Suprapubic skin (tissue), 4 donors: ENCODE measurements at places on chromosomes 6 and 20. TPM values are rescaled to one million over a fixed set of nuclear protein-coding genes. Genes with fewer than 3 reads are reported as not detected.

Gene FOXC1
- 14.5 TPM for total RNA-seq

Gene TGM3
- 56.5 TPM for total RNA-seq

Gene NOX3
- not detected for total RNA-seq

Gene FAXC
- total RNA-seq, result 1.6 TPM

Gene DEFB116
- total RNA-seq, result not detected

Gene NMBR
- not detected for total RNA-seq

Gene MYLK2
- total RNA-seq, result not detected

Gene NRN1
- total RNA-seq, result 16.1 TPM

Gene PTGIS
- total RNA-seq, result 5.4 TPM

Gene DEFB123
- not detected for total RNA-seq

Gene PFDN4
- total RNA-seq, result 41.2 TPM

Gene IYD
- total RNA-seq, result 2.2 TPM

- H3K27me3 ChIP-seq, result no peaks in the 10 kb centered on the region
- DNase-seq, result no peak
- no peaks in the 10 kb centered on the region for H3K4me1 ChIP-seq
- H3K36me3 ChIP-seq, result no peaks in the 10 kb centered on the region
Measured at GRCh38 chr6:134195164-134195906, 122.6 kb downstream of the SGK1 start.

- H3K27ac ChIP-seq, result no peak overlapping the region
- H3K27me3 ChIP-seq, result no peaks in the 10 kb centered on the region
- H3K4me1 ChIP-seq, result peaks cover 9% of the 10 kb centered on the region
Measured at GRCh38 chr6:9057937-9058336, 622.6 kb upstream of the SLC35B3 start.

- H3K4me3 ChIP-seq, result no peak overlapping the region
- no peak for DNase-seq
- H3K4me1 ChIP-seq, result no peaks in the 10 kb centered on the region
- H3K27ac ChIP-seq, result no peak overlapping the region
- no peaks in the 10 kb centered on the region for H3K36me3 ChIP-seq
- H3K27me3 ChIP-seq, result no peaks in the 10 kb centered on the region
Measured at GRCh38 chr6:25482996-25483395, 169.0 kb upstream of the SCGN start.

- H3K36me3 ChIP-seq, result no peaks in the 10 kb centered on the region
- peak overlapping the region; percentile 63 for H3K4me3 ChIP-seq
- H3K4me1 ChIP-seq, result peaks cover 26% of the 10 kb centered on the region
- DNase-seq, result peak; percentile 76
- H3K27ac ChIP-seq, result no peak overlapping the region
Measured at GRCh38 chr6:99588618-99589289, 17.9 kb upstream of the PRDM13 start.

DNA sequence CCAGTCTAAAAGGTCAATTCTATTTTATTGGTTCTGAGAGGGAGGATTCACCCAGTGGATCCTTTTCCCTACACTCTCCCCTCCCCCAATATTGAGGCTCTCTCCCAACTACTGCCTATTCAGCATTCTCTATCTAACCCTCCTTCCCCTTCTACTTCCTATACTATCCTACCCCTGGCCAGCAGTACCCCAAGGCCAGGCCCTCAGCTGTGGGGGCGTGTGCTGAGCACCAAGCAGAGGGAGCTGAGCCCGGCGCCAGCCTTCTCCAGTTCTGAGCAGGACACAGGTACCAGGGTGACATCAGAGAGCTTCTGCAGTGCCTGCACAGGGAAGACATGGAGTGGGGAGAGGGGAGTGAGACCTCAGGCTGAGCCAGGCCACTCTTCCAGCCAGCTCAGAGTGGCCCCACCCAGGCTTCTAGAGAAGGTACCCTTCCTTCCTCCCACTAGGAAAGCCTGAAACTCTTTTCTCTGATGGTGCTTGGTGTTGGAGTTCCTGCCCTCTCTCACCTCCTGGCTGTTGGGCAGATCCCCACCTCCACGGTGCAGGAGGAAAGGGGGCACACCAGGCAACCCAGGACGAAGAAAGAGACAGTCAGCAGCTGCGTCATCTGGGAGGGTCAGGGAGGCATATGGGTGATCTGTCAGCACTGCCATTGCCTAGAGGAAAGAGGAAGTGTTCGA is 1.9 kb downstream of the DDAH2 start:
- peaks cover 44% of the 10 kb centered on the region for H3K36me3 ChIP-seq
- peak overlapping the region; percentile 91 for H3K27ac ChIP-seq
- DNase-seq, result no peak
- peaks cover 46% of the 10 kb centered on the region for H3K4me1 ChIP-seq
- no peak overlapping the region for H3K4me3 ChIP-seq
- H3K27me3 ChIP-seq, result no peaks in the 10 kb centered on the region

- H3K4me1 ChIP-seq, result no peaks in the 10 kb centered on the region
- H3K36me3 ChIP-seq, result peaks cover 5% of the 10 kb centered on the region
- H3K27ac ChIP-seq, result no peak overlapping the region
- H3K27me3 ChIP-seq, result no peaks in the 10 kb centered on the region
- no peak for DNase-seq
Measured at GRCh38 chr20:16434062-16434664, 139.1 kb downstream of the KIF16B start.

DNA sequence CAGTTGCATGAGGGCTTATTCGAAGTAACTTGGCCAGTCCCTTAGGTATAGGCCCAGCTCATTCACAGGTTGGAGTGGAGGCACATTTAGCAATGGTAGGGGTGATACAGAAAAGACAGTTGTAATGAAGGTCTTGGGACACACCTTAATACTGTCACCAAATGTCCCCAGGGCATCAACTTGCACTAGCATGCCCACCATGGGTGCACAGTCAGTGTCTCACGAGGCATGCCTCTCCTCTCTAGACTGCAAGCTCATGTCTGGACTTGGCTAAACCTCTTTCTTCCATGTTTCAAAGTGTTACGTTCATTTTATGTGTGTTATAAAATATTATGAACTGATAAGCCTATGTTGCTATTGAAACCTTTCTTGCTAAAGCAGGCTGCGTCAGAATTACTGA is 124.0 kb upstream of the ECI2 start:
- H3K4me1 ChIP-seq, result peaks cover 6% of the 10 kb centered on the region
- H3K4me3 ChIP-seq, result no peak overlapping the region
- DNase-seq, result no peak
- H3K27me3 ChIP-seq, result no peaks in the 10 kb centered on the region

DNA sequence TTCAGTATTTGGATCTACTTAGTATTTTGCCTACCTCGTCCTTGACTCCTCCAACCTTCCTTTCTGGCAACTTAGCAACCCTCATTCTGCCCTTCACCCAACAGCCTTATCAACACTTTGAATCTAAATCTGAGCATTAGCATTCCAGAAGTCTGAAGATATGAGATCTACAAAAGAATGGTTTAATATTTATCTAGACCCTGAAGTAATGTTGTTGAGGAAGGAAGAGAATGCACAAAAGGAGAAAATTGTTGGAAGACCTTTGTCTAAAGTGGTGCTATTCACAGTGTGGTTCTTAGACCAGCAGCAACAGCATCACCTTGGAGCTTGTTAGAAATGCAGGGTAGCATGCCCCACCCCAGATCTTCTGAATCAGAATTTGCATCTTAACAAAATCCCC is 198.2 kb upstream of the PLCB4 start:
- H3K4me3 ChIP-seq, result no peak overlapping the region
- no peaks in the 10 kb centered on the region for H3K36me3 ChIP-seq
- no peak for DNase-seq
- no peak overlapping the region for H3K27ac ChIP-seq
- H3K4me1 ChIP-seq, result no peaks in the 10 kb centered on the region

GRCh38 chr6:151263967-151264366 is 24.2 kb downstream of the AKAP12 start:
- H3K4me3 ChIP-seq, result no peak overlapping the region
- H3K27me3 ChIP-seq, result no peaks in the 10 kb centered on the region
- DNase-seq, result no peak
- H3K27ac ChIP-seq, result no peak overlapping the region
- peaks cover 6% of the 10 kb centered on the region for H3K4me1 ChIP-seq

GRCh38 chr6:98136333-98136732 is 698.0 kb upstream of the POU3F2 start:
- H3K27me3 ChIP-seq, result no peaks in the 10 kb centered on the region
- H3K36me3 ChIP-seq, result no peaks in the 10 kb centered on the region

GRCh38 chr6:25404091-25404490 is 124.9 kb downstream of the CARMIL1 start:
- H3K27me3 ChIP-seq, result no peaks in the 10 kb centered on the region
- H3K27ac ChIP-seq, result no peak overlapping the region
- no peak overlapping the region for H3K4me3 ChIP-seq
- no peaks in the 10 kb centered on the region for H3K36me3 ChIP-seq

- H3K27ac ChIP-seq, result no peak overlapping the region
- no peaks in the 10 kb centered on the region for H3K27me3 ChIP-seq
- no peaks in the 10 kb centered on the region for H3K36me3 ChIP-seq
- DNase-seq, result no peak
Measured at GRCh38 chr6:162846723-162847122, 118.9 kb downstream of the PACRG start.

GRCh38 chr6:74467533-74468215 is 738.2 kb downstream of the COL12A1 start:
- no peaks in the 10 kb centered on the region for H3K27me3 ChIP-seq
- no peak for DNase-seq
- no peaks in the 10 kb centered on the region for H3K4me1 ChIP-seq
- no peak overlapping the region for H3K27ac ChIP-seq

GRCh38 chr20:25294459-25295385 is 46.8 kb downstream of the PYGB start:
- DNase-seq, result no peak
- no peak overlapping the region for H3K4me3 ChIP-seq
- H3K27ac ChIP-seq, result peak overlapping the region; percentile 39
- H3K36me3 ChIP-seq, result peaks cover 75% of the 10 kb centered on the region
- H3K4me1 ChIP-seq, result peaks cover 26% of the 10 kb centered on the region
- H3K27me3 ChIP-seq, result no peaks in the 10 kb centered on the region

- DNase-seq, result no peak
- no peak overlapping the region for H3K4me3 ChIP-seq
- H3K27ac ChIP-seq, result peak overlapping the region; percentile 64
- no peaks in the 10 kb centered on the region for H3K36me3 ChIP-seq
Measured at GRCh38 chr6:119355157-119355556, 5.6 kb upstream of the MAN1A1 start.

DNA sequence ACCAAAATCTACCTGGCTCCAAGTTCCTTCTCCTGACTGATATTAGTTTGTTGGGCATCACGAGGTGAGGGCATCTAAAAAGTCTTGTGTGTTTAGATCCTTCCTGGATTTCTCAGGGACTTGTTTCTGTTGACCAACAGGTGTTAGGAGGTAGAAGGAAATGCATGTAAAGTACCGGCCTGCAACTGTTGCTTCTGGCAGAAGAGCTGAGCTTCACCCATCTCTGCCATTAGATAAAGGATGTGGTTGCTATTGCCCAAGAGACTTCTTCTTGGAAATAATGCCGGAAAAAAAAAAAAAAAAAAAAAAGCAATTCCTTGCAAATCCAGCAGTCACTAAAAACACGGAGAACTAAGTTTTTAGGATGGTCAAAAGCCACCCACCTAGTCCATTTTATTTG is 303.1 kb downstream of the CDH26 start:
- no peaks in the 10 kb centered on the region for H3K36me3 ChIP-seq
- no peak overlapping the region for H3K27ac ChIP-seq
- H3K4me1 ChIP-seq, result no peaks in the 10 kb centered on the region
- peaks cover 25% of the 10 kb centered on the region for H3K27me3 ChIP-seq
- no peak for DNase-seq

DNA sequence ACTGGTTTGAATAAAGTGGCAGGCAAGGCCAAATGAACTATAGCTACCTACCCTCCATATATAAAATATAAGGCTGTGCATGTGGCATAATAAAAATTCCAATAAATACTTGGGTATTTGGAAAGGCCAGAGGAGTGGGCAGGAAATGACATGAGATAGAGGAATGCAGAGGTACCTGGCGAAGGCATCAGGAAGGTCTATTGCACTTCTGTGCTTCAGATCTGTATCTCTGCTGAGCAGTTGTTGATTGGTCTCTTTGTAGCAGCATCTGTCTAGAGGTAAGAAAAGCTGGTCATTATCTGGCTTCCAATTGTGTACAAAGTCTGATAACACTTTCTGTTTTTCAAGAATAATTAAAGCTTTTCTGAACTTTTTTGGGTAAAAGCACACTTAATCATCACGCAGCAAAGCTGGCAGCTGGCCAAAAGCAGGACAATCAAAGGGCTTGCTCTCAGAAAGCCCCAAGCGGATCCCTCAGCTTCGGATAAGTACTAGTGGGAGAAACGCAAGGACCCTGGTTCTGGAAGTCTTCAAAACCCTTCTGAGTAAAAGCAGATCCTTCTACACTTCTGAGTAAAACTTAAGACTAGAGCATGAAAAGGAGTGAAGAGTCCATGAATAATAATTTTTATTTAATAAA is 120.1 kb upstream of the TCF21 start:
- no peaks in the 10 kb centered on the region for H3K27me3 ChIP-seq
- H3K36me3 ChIP-seq, result no peaks in the 10 kb centered on the region
- no peak overlapping the region for H3K4me3 ChIP-seq
- no peaks in the 10 kb centered on the region for H3K4me1 ChIP-seq

DNA sequence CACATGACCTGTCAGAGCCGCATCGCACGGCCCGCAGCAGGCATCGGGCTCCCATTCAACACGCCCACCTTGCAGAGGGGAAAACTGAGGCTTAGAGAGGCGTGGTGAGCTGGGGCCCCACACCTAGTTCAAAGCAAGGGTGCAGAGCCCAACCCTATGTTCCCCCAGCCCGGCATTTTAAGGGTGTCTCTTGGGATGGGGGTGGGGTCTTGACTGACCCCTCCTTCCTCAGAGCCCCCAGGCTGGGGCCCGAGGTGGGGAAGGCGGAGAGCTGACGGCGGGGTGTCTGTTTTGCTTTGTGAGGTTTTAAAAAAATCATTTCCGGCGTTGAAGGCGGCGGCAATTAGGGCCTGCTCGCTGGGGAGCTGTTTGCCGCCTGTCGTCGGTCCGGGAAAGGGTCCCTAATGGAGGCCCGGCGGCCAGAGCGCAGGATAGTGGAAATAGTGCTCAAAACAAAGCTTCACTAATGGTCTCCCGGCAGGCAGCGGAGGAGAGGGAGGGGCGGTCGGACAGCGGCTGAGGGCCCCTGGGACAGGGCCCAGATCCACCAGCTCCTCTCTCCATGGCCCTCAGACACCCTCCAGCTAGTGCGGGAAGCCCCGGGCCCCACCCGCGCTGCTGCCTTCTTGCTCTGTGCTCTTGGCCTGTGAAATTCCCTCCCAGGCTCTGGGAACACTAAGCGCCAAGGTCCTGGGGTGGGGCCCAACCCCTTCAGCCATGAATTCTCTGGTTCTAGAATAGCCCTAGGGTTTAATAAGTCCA is 11.9 kb downstream of the VSTM2L start:
- no peak overlapping the region for H3K27ac ChIP-seq
- peak overlapping the region; percentile 30 for H3K4me3 ChIP-seq
- peaks cover 90% of the 10 kb centered on the region for H3K27me3 ChIP-seq
- H3K4me1 ChIP-seq, result peaks cover 25% of the 10 kb centered on the region
- DNase-seq, result no peak

DNA sequence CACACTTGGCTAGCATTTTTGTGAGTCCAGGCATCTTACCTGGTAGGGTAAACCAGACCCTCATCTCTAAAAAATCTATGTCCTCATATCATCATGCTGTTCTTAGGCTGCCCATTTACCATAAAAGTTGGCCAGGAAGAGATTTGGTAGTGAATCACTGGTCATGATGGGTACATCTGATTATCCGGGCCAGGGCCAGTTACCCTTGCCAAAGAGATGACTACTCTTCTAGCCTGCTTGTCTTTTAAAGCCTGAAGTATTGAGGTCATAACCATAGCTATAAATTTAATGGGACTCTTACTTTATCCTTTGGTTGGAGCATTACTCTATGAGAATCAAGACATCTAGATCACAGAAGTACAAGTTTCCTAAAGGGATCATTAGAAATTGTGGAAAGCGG is 276.8 kb downstream of the TENT5A start:
- DNase-seq, result no peak
- no peak overlapping the region for H3K4me3 ChIP-seq
- H3K4me1 ChIP-seq, result peaks cover 3% of the 10 kb centered on the region
- H3K27ac ChIP-seq, result no peak overlapping the region
- no peaks in the 10 kb centered on the region for H3K27me3 ChIP-seq
